ENCODE measurements at places on chromosomes 12 and 14. TPM values are rescaled to one million over a fixed set of nuclear protein-coding genes. Genes with fewer than 3 reads are reported as not detected.

DNA sequence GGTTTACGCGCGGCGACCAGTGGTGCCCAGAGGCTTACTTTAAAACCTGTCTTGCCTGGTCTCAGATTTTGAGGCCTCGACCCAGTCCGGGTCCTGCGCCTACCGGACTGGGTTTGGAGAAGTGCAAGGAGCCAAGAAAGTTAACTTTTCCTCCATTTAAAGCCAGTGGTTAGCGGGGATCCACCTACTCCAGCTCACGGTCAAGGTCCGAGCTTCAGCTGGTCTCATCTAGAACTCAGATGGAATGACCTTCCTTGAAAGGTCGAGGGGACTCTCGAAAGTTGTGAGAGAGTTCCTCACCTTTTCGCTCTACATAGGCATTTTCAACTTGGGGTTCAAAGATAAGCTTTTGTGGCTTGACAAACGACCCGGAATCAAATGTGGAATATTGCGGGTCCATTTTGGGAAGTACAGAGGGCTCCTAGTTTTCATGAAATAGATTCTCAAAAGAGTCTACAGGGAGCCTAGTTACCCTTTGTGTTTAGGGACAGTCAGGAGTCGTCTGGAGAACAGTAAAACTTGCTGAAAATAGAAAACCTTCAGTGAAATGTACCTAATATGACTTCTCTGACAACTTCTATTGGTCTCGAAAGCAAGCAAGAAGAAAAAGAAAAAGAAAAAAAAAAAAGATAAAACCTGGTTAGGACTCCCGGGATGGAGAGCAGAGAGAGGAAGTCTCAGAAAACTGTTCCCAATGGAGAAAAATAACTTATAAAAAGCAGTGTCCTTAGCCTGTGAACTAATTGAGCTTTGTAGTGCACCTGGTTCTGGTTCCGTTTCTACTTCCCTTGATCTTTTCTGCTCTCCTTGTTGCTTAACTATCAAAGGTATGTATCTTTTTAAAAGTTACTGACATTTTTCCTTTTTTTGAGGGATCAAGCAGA, 1.4 kb downstream of the KCNMB4 start:
- H3K36me3 ChIP-seq: no peaks in the 10 kb centered on the region
- peaks cover 7% of the 10 kb centered on the region for H3K4me1 ChIP-seq
- H3K4me3 ChIP-seq: peak overlapping the region; percentile 58
- H3K27me3 ChIP-seq: no peaks in the 10 kb centered on the region
- peak overlapping the region; percentile 55 for H3K27ac ChIP-seq

DNA sequence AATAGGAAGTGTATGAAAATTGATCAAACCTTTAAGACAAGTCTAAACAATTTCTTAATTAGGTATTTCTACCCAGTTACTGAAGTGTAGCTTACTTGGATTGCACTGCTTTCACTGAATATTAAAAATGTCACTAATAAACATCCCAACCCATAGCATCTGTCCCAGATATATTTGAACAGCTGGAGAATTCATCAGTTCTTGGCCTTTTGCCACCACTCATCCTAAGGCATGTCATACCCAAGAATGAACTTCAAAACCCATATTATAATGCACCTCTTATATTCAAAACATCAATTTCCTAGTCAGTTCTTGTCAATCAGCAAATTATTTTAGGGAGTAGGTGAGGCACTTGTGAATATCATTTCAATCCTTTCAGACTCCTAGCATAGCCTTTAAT, 392.3 kb downstream of the PAWR start:
- no peak overlapping the region for H3K27ac ChIP-seq
- H3K4me3 ChIP-seq: no peak overlapping the region
- no peak for DNase-seq
- H3K4me1 ChIP-seq: no peaks in the 10 kb centered on the region

DNA sequence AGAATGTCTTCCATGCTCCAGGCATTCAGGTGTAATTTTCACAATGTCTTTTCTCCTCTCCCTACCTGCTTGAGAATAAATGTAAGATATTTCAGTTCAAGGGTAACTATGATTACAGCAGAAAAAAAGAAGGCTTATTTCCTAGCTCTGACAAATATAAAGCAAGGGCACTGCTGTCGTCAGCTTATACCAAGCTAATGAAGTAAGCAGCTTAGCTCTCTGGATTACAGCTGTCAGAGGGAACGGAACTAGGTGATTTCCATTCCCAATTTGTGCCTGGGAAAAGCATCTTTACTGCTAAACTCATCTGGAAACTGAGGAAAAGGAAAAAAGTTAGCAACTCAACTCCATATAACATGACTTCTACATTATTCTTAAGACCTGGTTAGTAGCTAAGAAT, 56.5 kb downstream of the ZFYVE26 start:
- H3K36me3 ChIP-seq: peaks cover 17% of the 10 kb centered on the region
- DNase-seq: no peak
- no peaks in the 10 kb centered on the region for H3K27me3 ChIP-seq
- H3K4me3 ChIP-seq: no peak overlapping the region
- no peak overlapping the region for H3K27ac ChIP-seq

DNA sequence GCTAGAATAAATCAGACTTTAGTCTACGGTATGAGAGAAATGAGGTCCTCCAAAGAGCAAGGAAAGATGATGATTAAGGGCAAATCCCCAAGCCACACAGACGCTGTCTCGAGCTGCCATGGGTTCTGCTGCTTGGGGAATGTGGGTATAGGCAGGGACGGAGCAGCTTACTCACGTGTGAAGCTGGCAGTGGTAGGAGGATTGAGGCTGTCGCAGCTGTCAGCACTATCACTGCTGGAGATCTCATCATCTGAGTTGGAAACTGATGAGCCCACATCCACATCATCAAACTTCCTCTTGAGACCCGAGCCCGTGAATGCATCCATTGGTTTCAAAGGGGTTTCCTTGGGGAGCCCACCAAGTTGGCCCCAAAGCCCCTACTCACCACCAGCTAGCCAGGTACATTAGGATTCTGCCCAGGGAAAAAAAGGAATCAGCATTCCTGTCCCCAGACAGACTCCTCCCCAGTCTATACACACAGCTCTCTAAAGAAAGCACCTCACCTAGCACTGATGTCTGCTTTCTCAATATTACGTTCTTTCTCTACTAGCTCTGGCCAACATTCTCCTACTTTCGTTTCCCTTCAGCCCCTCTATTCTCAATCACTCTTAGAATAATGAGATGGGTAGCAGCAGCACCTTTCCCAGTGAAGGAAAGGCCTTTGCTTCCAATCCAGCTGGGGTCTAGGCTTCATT, 7.0 kb downstream of the CSRNP2 start:
- no peak overlapping the region for H3K27ac ChIP-seq
- H3K4me3 ChIP-seq: no peak overlapping the region
- peaks cover 8% of the 10 kb centered on the region for H3K4me1 ChIP-seq

GPX2 gene
- not detected for total RNA-seq
